ENCODE measurements at places on chromosomes 12 and 14.

- DNase-seq = no peak
Measured at GRCh38 chr14:94345344-94346064, 22.4 kb upstream of the SERPINA6 start.

GRCh38 chr12:132634411-132634990, 15.9 kb downstream of the P2RX2 start:
- no peak for DNase-seq

DNA sequence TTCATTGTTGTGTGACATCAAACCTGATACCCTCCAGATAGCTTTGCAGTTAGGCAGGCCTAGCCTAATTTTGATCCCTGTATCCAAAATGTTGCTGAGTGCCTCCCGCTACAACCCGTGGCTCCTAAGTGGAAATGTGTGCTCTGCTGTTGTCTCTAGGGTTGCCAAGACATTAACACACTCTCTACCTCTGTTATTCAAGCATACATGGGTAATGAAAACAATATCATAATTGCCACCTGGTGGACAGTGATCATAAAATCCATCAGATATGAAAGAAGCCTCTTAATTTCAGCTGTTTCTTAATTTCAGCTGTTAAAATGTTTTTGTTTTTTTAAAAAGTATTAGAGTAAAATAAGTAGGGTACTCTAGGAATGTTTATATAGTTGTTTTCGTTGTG, 93.5 kb downstream of the PLEKHA5 start:
- DNase-seq = no peak

DNA sequence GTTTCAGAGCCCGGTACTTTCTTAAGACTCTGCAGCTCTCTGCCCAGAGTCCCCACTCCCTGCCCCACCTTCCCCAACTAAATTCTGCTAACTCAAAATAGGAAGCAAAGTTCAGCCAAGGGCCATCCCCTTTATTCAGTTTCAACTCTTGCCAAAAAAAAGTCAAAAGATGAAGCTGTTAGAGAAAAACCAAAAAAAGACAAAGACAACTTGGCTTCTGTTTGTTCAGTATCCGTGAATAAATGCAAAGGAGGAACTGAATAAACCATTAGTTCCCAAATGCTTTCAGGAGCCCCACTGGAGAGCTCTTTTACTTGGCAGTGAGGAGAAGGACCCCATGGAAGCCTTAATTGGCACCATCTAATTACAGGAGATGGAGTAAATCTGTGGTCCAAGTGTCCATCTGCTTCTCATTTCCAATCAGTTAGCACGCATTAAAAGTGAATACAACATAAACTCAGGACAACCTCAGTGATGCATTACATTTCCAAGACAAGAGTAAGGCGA, 155.4 kb upstream of the GZMB start:
- DNase-seq = no peak

- no peak for DNase-seq
Measured at GRCh38 chr14:33631441-33631840, 319.4 kb downstream of the EGLN3 start.

DNA sequence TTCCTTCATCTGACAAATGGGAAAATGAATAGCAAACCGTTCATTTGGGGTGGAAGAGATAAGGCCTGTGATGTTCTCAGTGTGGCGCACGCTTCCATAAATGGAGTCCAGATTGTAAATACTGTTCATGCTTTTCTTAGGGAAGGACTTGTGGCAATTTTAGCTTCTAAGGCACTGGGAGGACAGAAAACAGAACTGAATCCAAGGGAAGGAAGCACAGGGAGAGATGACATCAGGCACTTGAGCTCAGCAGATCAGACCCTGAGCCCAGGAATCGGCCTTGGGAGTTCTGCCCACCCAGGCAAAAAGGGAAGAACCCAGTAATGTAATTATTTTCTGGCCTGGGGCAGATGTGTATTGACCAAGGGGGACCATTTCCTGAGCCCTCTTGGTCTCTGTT, 7.2 kb upstream of the SH2B3 start:
- DNase-seq = no peak

DNA sequence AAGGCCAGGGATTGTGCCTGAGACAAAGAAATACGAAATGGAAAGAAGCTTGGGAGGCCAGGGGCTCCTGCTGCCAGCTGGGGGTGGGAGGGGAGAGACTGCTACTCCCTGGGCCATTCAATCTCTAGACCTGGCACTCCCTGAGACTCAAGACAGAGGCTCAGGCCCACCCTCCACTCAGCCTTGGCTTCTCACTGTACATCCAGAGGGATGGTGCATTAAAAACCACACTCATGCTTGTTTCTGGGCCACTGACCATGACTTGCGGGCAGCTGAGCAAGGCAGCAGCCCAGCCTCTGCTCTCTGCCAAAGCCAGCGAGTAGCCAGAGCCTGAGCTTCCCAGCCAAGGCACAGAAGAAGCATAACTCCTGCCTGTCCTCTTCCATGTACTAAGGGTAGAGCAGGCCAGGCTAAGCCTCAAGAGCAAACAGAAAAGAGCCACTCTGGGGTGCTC, 41.5 kb downstream of the PITPNM2 start:
- DNase-seq = no peak

GRCh38 chr12:18653465-18653864, 84.3 kb downstream of the PLCZ1 start:
- DNase-seq = no peak

DNA sequence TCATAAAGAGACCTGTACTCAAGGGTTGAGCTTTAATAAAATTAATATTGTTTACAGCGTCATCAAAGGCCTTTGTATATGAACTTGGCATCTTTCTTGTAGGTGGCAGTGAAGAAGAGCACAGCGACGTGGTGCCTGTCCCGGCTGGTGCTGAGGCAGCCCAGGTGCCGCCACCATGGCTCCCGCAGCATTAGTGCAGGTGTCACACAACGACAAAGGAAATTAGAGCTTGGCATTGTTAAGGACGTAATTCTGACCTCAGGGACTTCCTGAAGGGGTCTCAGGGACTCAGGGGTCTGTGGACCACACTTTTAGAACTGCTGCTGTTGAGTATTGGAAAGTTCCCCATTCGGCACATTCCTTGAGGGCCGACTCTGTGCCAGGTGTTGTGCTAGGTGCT, 24.1 kb downstream of the EML1 start:
- no peak for DNase-seq

DNA sequence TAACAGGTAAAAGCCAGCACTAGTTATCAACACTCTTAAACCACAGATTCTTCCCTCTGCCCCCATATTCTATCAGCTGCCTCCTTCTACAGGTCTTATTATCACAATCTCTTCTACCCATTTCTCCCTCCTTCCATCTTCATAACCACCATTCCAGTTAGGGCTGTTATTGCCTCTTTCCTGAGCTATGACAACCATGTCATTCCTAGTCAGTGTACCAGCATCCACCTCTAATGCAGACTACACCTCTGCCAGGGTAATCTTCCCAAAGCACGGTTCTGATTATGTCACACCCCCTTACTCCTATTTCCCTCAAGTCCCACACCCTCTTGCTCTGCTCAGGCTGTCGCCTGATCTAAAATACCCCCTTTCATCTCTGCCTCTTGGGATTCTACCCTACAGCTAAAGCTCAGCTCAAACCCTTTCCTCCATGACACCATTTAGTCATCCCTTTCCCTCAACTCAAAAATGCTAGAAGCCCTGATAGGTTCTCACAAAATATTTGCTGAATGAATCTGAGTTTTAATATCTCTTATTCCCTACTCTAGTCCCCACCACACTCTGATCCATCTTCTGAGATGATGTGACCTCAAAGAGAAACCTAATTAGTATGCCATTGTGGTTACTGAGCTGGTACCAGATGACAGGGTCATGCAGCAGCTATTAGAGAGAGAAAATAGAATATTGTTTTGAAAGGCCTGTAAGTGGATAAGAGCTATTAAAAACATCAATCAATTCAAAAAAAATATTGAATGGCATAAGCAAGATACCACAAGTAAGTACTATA, 11.7 kb downstream of the RACGAP1 start:
- DNase-seq = no peak

GRCh38 chr12:120346681-120347080, 19.1 kb upstream of the PLA2G1B start:
- DNase-seq = no peak

DNA sequence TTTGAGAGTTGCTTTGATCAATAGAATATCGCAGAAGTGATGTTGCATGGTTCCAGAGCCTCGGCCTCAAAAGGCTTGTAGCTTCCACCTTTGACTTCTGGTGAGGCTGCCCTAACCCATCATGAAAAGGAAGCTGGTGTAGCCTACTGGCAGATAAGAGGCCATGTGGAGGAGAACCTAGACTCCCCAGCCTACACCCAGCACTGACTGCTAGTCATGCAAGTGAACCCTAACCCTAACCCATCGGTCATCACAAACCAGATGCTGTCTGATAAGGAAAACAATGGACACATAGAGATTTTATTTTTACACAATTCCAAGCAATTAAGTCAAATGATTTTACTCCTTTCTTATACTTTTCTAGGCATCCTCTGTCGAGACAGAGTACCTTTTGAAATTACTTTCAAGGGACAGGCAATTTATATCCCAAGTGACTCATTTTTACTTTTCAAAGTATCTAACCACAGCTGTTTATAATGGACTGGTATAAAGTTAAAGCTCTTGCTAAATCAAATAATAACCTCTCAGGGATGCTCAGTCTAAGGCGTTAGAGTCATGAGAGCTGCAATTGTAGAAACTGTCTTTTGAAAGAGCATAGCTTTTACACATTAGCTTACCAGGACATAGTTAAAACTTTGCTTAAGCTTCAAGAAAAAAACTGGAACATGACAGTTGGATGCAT, 17.6 kb downstream of the PTPRB start:
- no peak for DNase-seq

DNA sequence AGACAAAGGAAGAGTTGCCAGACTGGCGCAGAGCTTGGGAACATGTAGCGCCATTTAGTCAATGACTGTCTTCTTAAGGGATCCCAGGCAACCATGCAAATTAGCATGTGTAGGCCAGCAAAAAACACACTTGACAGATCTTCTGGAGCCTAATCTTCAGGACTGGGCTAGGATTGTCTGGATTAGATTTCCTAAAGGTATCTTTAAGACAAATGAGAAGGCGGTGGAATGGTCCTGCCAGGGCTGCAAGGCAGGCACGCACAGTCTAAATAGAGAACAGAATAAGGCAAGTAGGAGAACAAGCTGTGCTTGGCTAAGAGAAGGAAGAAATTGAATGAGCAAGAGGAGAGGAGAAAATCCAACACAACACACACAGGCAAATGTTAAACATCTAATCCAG, 80.0 kb downstream of the CIT start:
- DNase-seq = no peak

DNA sequence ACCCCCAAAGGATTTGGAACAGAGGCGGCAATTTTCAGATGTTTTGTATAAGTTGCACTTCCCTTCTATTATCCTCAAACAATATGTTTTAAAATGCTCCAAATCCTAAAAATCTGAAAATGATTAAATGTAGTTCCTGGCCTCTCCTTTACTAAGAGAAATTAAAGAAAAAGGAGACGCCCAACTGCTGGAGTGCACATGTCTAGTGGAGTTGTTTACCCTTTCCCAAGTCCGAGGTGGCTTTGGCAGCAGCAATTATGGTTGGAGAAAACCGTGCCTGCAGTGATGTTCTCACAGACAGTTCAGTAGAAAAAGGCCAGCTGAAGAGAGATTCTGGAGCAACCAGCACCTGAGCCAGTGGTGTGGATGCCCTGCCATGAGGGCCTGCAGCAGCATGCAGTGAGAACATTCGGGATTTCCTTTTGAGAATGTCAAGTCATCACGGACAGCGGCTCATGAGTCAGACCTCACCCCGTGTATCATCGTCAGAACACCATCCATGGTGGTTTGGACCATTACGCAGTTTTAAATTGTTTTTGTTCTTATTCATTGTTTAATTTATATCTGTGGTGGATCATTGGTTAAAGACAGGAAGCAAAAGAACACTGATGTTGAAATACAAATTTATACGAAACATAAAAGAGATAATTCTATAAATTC, 179.0 kb upstream of the KRR1 start:
- DNase-seq = no peak

DNA sequence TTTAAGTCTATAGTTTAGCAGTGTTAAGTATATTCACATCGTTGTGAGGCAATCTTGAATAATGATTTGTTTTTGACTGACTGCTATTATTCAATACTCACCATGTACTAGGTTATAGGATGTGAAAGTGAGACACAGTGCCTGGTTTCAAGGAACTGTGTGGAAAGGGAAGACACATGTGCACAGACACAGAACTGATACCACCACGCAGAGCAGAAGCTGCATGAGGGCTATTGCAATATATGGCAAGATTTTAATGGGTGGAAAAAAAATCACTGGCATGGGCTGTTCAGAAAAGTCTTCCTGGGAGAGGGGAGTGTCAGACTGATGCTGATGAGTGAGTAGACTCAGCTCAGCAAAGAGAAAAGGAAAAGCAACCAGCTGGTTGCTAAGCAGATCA, 10.4 kb downstream of the SLC7A8 start:
- DNase-seq = no peak

DNA sequence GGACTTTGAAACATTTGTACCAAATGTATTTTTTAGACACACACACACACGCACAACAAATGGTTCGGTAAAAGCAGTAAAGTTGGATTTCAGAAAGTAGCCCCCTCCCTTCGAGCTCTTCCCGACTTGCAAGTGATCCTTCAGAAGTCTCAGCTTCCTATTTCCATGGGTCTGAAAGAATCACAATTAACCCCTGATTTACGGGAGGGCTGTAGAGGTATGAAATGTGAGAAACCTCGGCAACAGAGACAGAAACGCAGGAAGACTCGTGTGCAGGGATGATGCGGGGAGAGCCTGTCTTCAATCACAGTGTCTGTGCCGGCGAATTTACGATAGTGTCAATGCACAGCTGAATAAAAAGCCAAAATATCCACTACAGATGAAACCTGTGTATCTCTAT, 60.7 kb upstream of the VRK1 start:
- no peak for DNase-seq

GRCh38 chr12:95473231-95473883, 595 bp upstream of the METAP2 start:
- peak; percentile 26 for DNase-seq

DNA sequence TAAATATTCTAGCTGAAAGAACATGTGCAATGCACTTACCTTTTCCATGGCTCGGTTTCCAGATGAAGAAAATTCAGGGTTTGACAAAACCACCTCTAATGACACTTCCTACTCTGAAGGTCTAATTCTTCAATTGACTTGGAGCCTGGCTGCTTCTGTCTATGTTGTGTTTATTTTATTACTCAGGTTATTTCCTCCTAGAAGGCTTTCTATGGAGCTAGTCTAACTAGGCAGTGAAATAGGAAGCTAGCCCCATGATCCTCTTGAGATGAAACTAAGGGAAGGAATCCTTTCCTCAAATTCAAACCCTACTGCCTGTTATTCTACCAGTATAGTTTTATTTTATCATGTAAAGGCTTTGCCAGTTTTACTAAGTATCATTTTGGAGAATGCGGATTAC, 20.9 kb upstream of the IFNG-AS1 start:
- no peak for DNase-seq
